ENCODE measurements at places on chromosomes 6 and 20.

- no peak for DNase-seq
Observed at GRCh38 chr6:116969211-116969863, 92.3 kb downstream of the RFX6 start.

- no peak for DNase-seq
Observed at GRCh38 chr6:128149796-128150195, 248.9 kb upstream of the THEMIS start.

GRCh38 chr6:141539617-141540016 lies 593.1 kb upstream of the GJE1 start:
- no peak for DNase-seq

GRCh38 chr20:40016392-40016791 lies 672.6 kb downstream of the MAFB start:
- DNase-seq: no peak

DNA sequence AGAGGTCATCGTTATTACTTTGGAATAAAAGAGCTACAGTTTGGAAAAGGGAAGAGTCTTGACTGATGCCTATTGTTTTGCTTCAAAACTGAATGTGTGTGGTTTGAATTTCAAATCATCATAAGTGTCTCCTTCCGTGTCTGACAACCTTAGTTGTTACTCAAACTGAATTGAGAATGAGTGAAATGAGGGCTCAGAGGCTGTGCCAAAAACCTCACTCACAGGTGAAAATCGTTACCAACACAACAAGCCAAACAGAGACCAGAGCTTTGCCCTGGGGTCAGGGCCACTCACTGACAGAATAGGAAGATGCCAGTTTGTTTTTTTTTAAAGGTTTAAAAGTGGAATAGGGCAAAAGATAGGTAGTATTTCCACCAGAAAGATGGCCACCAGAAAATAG lies 15.2 kb upstream of the SIRT5 start:
- no peak for DNase-seq

DNA sequence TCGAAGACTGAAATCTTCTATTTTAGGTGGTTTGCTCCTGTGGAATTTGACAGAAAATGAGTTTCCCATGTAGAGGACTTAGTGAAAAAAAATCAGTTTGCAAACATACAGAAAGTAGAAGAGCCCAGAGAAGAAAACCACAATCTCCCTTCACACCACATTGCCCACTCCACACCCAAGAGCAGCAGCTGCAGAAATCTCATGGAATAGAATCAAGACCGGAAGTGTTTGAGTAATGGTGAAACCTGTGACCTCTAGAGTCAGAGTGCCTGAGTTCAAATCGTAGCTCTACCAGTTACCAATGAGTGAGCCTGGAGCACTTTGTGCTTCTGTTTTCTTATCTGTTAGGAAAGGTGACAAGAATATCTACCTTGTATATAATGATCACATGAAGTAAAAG lies 4.6 kb downstream of the SIRPG start:
- no peak for DNase-seq

GRCh38 chr20:11204926-11205768 lies 531.3 kb upstream of the JAG1 start:
- no peak for DNase-seq

GRCh38 chr6:155187994-155188706 lies 75.7 kb upstream of the CLDN20 start:
- DNase-seq: no peak

DNA sequence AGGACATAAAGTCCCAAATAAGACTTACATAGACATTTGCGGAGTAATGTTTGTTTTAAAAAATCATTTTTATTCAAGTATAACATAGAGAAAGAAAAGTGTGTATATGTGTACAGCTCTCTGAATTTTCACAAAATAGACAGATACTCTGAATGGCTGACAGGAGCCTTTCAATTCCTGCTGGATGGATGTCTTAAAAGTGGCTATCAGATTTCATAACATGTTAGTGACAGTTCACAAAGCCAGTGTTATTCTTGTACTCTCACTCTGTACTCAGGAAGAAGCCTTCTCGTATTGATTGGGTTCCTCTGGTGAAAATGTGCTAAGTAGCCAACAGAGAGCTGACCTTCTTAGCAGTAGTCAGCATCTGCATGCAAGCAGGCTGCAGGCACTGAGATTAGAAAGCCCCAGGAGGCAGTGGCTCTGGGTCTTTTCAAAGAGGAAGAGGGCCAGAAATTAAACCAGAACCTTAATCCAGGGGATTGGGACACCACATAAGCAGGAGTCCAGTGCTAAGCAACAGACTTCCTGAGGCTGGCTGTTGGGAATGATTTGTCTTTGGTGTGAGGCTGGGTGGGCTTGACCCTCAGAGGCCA lies 19.7 kb downstream of the SLC17A4 start:
- no peak for DNase-seq

DNA sequence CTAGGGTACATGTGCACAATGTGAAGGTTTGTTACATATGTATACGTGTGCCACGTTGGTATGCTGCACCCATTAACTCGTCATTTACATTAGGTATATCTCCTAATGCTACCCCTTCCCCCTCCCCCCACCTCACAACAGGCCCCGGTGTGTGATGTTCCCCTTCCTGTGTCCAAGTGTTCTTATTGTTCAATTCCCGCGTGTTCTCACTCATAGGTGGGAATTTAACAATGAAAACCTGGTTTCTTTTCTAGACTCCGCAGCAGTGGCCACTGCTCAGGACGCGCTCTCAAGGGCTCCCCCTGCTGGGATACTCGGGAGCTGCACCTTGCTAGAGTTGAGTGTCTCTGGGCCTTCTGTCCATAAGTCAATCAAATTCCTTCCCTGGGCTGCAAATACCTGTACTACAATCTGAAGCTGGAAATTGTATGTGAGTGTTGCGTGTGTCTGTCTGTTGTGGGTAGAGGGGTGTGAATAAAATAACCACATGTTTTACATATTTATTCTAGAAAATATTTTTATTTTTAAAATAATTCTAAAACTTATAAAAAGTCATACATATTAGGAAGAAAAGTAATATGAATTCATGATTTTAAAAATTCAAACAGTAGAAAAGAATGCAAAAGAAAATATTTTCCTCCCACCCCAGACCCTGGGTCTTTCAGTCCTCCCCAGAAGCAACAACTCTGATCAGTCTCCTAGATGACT lies 8.2 kb upstream of the CEP250 start:
- DNase-seq: peak; percentile 90

DNA sequence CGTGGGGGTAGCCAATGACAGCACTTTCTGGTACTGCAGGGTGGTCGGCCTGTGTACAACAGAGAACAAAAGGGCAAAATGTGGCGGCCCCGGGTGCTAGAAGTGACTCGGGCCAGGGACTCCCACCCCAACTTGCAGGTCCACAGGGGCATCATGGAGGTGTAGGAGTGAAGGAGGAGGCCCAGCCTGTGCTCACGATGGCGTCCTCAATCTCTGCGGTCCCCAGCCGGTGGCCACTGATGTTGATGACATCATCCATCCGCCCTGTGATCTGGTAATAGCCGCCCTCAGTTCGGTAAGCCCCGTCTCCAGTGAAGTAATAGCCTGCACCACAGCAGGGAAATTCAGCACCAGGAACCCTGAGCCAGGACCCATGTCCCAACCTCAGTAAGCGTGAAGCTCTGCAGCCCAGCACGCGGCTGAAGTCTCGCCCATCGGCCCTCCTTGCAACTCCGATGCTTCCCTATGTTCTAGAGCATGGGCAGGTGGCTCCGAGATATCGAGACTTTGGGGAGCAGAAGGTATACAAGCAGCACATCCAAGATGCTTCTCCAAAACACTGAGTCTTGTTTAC lies 20.2 kb upstream of the APMAP start:
- no peak for DNase-seq

DNA sequence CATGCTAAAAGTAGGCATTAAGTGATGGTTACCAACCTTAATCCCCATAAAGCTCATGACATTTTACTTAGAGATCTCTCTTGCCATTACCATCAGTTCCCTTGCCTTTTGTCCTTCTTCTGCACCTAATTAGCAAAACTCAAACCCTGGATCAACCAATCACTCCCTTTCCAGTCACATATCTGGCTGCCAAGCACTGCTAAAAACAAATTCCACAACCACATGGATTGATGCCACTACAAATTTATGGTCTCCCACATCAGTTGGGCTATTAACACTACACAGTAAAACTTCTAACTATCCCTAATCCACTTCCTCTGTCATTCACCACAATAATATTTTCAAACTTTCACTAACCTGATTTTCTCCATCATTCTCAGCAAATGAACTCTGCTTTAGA lies 54.3 kb upstream of the RNF146 start:
- no peak for DNase-seq

DNA sequence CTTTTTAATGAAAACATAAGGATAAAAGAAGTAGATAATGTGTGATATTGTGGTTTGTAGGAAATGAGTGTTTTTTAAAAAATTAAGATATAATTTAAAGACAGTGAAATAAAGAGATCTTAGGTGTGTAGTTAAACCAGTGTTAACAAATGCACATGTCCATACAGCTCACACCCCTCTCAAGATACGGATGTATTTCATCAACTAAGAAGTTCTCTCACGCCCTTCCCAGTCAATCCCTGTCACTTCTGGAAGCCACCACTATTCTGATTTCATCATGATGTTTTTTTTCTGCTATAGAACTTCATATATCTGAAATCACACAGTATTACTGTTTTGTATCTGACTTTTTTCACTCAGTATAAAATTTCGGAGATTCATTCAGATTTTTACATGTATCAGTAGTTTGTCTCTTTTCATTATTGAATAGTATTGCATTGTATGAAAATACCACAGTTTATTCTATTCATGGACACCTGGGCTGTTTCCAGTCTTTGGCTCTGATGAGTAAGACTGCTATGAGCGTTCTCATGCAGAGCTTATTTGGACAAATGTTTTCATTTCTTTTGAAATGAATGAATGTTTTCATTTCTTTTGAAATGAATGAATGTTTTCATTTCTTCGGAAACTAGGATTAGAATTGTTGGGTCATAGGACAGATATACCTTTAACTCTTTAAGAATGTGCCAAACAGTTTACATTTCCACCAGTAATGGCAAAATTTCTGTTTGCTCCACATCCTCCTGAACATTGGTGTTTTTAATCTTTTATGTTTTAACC lies 49.7 kb upstream of the ELOVL5 start:
- DNase-seq: no peak

- DNase-seq: no peak
Observed at GRCh38 chr20:4073852-4074741, 58.7 kb upstream of the RNF24 start.

GRCh38 chr20:36343641-36344040 lies 37.5 kb downstream of the DLGAP4 start:
- no peak for DNase-seq

- no peak for DNase-seq
Observed at GRCh38 chr20:12411246-12411940, 493.7 kb downstream of the BTBD3 start.

DNA sequence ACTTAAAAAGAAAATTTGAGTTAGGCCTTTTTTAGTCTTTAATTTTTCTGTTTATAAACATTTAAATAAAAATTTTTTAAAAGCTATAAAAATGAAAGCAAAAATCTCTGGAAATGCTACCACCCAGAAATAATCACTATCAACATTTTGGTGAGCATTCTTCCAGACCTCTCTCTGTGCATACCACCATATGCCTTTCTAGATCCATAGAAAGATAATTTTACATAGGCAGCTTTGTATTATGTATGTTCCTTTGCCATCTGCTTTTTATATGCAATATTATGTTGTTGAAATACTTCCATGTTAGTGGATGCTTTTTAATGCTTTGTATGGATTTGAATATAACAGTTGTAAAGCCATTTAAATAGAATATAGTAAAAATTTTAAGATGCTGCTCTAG lies 496.7 kb upstream of the HTR1E start:
- DNase-seq: no peak

GRCh38 chr6:12026120-12026519 lies 14.0 kb downstream of the HIVEP1 start:
- DNase-seq: no peak

DNA sequence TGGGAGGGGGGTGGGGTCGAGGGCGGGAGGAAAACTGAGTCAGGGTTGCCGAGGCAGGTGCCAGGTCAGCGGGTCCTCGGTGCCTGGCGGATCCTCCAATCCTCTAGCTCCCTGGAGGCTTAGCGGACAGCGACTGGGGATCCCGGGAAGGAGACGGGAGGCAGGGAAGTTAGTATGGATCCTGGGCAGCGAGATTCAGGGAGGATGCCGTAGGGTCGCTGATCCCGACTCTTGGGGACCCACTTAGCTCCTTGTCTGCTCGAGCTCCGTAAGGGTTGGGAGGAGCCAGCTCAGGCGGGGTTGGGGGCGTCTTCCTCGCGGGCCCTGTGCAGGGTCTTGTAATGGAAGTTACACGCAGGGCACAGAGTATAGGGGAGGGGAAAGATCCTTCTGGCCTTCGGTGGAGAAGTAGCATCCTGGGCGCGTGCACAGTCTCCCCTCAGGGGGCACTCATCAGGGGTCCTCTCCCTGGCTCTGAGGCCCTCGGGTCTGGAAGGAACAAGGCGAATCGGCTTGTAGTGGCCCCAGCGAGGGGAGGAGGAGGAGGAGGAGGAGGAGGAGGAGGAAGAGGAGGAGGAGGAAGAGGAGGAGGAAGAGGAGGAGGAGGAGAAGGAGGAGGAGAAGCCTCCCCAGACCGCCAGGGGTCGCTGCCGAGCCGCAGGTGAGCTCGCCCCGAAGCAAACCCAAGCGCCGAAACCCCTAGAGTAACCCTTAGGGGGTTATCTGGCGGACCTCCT lies 6.4 kb upstream of the SLC12A5 start:
- peak; percentile 71 for DNase-seq

- DNase-seq: no peak
Observed at GRCh38 chr6:162681447-162681846, 46.1 kb downstream of the PRKN start.

DNA sequence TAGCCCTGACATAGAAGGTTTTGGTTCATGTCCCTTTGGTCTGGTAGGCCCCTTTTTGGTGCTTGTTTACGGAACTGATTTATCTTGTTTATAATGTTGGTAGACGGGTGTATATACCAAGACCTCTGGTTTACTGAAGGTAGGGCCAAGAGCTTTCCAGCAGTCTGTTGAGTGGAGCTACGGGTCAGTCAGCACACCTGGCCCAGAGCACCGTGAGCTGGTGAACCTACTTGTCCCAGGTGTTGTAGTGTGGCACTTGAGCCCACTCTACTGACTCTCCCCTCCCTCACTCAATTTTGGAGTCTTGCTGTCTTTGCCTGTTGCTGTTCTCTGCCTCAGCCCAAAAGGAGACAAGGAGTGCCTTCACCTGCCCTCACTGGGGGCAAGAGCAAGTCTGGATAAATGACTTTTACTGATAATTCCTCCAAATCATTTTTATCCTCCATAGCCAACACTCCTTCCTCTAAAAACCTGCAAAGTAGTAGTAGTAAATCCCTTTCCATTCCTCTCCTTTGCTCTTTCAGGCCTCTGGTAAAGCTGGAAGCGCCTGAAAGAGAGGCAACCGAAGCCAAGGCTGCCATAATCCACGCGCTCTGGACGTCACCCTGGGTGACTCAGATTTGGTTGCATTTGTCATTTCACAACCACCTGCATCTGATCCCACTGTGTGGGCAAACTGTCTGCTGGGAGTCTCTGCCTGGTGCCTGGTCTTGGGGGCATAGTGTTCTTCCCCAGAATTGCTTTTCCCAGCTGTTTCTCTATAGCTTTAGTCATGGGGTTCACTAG lies 22.2 kb downstream of the RREB1 start:
- no peak for DNase-seq

Data from stimulated activated CD4-positive, alpha-beta T cell treated with anti-CD3 and anti-CD28 coated beads, Interleukin-1b, Interleukin-23, amount 100 ng/mL, for 4 hours (primary cell).